ENCODE measurements at places on chromosomes 4 and X.

DNA sequence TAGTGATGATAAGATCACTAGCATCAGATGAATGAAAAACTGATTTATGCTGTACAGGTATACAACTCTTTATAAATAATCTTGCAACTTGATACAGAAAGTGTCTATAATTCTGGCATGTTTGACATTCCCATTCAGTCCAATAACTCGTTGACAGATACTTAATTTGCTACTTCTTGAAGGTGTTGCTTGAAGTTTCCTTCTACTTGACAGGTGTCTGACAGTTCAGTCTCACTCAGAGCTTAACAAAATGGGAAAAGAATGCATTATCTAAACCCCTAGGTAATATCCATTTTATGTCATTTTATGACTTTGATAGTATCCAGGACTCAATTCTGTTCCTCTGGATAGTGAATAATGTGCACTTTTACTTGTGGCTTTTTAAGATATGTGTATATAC is 508.9 kb downstream of the GRID2 start:
- no peak for DNase-seq

DNA sequence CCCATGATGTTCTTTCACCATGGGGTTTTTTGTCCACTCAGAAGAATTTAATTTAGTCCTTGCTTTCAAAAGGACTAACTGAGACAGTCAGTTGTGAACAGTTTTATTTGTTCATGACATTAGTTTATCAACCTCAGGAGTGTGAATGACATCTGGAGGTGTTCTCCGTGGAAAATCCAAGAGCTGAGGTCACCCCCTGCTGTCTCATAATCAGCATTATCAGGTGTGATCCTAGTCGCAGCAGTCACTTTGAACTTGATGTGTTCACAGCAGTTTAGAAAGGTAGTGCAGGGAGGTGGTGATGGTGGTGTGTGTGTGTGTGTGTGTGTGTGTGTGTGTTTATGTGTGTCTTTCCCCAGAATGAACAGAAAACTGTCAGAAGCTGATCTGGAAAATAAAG is 1760.8 kb upstream of the PCDH10 start:
- H3K36me3 ChIP-seq = no peaks in the 10 kb centered on the region
- no peaks in the 10 kb centered on the region for H3K4me1 ChIP-seq
- no peak for DNase-seq

DNA sequence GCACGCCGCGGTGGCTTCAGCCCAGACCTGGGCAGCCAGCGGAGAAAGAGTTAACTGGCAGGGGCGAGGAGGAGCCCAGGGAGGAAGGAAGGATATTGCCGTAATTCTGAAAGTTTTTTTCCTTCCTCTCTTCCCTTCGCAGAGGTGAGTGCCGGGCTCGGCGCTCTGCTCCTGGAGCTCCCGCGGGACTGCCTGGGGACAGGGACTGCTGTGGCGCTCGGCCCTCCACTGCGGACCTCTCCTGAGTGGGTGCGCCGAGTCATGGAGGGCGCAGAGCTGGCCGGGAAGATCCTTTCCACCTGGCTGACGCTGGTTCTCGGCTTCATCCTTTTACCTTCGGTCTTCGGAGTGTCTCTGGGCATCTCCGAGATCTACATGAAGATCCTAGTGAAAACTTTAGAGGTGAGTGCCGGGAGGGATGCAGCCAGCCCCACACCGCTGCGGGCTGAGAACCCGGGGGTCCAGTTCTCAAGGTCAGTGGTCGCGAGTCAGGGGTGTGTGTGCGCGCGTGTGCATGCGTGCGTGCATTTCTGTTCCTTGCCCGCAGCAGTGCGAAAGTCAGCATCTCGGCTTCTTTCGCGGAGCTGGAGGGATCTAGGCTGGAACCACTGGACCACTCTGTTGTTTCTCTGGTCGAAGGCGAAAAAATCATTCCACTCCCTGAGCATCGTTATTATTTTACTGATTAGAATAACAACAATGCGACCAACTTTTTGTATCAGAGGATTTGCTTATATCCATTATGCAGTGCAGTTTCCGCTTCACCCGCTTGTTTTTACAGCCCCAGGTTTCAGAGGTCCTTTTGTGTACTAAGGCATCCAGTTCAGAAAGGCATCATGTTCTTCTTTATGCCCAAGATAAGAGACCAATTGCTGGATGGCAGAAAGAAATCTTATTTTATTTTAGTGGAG is 709 bp downstream of the GPAT3 start:
- H3K4me3 ChIP-seq = peak overlapping the region; percentile 72
- peak overlapping the region; percentile 83 for H3K27ac ChIP-seq
- peak; percentile 40 for DNase-seq
- H3K27me3 ChIP-seq = no peaks in the 10 kb centered on the region
- peaks cover 40% of the 10 kb centered on the region for H3K4me1 ChIP-seq

DNA sequence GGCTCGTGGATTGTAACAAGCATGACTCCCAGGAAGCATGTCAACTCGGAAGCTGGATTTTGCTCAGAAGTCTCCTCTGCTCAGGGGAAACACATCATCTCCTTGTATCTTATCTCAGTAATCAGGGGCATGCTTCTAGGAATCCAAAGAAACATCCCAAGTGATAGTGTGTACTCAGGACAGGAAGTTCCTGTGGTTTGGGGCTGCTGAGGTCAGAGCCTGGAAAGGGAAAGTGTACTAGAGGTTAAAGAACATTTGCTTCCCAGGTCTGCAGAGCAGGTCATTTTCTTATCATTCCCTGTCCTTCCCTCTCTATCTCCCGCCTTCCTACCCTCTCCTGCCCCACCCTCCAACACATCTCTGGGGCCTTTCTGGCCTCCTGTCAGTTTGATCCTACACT is 38.8 kb downstream of the SLC34A2 start:
- H3K36me3 ChIP-seq = no peaks in the 10 kb centered on the region
- H3K4me1 ChIP-seq = no peaks in the 10 kb centered on the region
- no peak for DNase-seq
- no peak overlapping the region for H3K27ac ChIP-seq
- no peaks in the 10 kb centered on the region for H3K27me3 ChIP-seq
- no peak overlapping the region for H3K4me3 ChIP-seq

- H3K4me3 ChIP-seq = no peak overlapping the region
- no peak for DNase-seq
- no peak overlapping the region for H3K27ac ChIP-seq
- no peaks in the 10 kb centered on the region for H3K4me1 ChIP-seq
- no peaks in the 10 kb centered on the region for H3K36me3 ChIP-seq
Observed at GRCh38 chr4:38366456-38366855, 297.5 kb upstream of the KLF3 start.

Measured in stomach (tissue), 19 donors.